Renal cortical epithelial cell (primary cell): ENCODE measurements at places on chromosomes 1 and 21. TPM values are rescaled to one million over a fixed set of nuclear protein-coding genes. Genes with fewer than 3 reads are reported as not detected.

Gene C2CD4D
- not detected in 2 replicates for total RNA-seq

Gene PIK3R3
- total RNA-seq = 9.0 and 33.7 TPM in 2 replicates

Gene OR6N1
- total RNA-seq = not detected in 2 replicates

Gene CELA2A
- total RNA-seq = not detected in 2 replicates

Gene TARS2
- 16.0 and 20.5 TPM in 2 replicates for total RNA-seq

Gene FYB2
- 0.05 TPM in 1 of 2 replicates, not detected in the other for total RNA-seq

DNA sequence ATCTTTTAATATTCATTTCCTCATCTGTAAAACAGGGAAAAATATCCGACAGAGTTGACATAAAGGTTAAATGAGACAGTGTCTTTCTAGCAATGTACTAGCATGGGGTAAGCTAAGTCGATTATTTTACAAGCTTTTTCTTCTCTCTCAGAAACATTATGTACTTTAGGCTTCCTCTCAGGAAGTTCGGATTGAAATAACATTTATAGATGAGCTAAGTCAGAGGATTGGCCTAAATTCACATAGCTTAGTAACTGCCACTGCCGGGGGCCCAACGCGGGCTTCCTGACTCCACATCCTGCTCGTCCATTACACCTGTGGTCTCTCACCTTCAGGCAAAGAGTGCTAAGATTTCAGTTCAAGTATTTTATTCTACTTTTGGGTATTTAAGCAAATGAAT, 462.3 kb upstream of the NFIA start:
- DNase-seq = no peak

- no peak for DNase-seq
Observed at GRCh38 chr1:205474571-205474970, 18.7 kb upstream of the BLACAT1 start.

DNA sequence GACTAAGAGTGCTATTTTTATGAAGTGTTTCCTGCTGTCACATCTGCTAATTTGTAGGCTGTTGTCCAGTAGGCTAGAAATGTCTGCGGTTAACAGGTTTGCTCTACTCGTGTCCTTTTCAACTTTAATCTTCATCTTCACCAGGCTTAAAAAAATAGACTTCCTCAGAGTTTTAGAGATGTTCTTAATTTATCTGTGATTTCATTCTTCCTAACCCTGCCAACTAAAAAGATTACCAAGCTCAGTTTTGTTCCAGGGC, 66.8 kb downstream of the SASS6 start:
- no peak for DNase-seq

- DNase-seq = no peak
Observed at GRCh38 chr1:71706029-71706671, 576.2 kb downstream of the NEGR1 start.

- DNase-seq = no peak
Observed at GRCh38 chr1:203807196-203807595, 11.8 kb downstream of the ZBED6 start.

DNA sequence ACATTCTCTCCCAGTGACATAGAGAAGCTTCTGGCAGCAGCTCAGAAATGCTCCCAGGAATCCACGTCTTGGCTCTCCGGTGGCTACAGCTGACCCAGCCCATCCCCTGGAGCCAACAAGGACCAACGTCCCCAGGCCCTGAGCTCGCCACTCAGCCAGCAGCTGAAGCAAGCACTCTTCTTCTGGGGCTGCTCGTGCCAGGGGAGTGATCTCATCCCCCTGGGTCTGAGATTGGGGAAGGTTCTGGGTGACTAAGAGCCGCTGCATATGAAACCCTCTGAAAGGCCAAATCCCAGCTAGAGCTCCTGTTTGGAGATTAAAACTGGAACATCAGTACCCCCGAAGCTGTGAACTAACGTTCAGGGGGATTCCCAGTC, 487.9 kb downstream of the NPHP4 start:
- DNase-seq = no peak

- no peak for DNase-seq
Observed at GRCh38 chr1:40582116-40582515, 50.7 kb downstream of the ZNF684 start.

GRCh38 chr1:44144962-44145756, 3.7 kb upstream of the KLF18 start:
- no peak for DNase-seq

GRCh38 chr1:228541725-228542124, 54.5 kb downstream of the RNF187 start:
- DNase-seq = no peak

DNA sequence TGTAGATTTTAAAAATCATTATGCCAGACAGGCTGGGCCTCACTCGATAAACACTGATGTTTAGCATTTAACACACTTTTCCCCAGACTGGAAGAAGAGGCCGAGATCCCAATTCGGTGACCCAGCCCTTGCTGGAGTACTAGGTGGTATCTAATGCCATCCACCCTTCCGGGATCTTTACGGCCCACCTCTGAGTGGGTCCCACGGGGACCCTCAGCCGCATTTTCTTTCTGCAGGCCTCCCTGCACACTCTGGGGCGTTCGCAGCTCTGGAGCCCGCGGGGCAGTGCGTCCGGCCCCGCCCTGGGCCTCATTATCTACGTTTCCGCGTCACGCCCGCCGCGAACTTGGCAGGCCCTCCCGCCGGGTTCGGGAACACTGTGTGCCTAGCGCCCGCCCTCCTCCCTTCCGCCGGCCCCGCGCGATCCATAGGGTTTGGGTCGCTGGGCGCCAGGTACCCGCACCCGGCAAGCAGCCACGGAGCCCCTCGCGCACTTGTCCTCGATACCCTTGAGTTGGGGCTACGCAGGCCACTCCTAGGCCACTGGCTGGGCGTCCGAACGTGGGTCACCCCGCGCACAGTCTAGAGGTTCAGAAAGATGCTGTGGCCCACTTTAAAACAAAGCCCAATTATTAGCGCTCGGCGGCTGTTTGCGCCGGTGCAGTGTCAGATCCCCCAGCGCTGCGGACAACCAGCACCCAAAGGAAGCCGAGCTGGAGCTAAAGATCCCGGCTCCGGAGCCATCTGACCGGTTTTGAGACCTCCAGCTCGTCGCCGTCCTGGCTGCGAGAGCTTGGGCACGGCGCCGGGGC, 950 bp upstream of the EVA1C start:
- no peak for DNase-seq

- DNase-seq = no peak
Observed at GRCh38 chr1:42845866-42846256, 552 bp upstream of the ZNF691 start.

DNA sequence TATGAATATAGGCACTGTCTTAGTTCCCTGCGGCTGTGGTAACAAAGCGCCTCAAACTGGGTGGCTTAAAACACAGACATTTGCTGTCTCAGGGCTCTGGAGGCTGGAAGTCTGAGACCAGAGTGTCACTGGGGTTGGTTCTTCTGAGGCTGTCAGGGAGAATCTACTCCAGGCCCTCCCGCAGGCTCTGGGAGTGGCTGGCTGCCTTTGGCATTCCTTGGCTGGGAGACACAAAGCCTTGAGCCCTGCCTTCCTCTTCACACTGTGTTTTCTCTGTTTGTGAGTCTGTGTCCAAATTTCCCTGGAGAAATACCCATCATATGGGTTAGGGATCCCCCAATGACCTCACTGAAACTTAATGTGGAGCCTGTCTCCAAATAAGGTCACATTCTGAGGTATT, 38.5 kb downstream of the B3GALT5 start:
- no peak for DNase-seq
